ENCODE measurements at places on chromosomes 11 and 22. TPM values are rescaled to one million over a fixed set of nuclear protein-coding genes. Genes with fewer than 3 reads are reported as not detected.

Gene KRTAP5-2
- polyA plus RNA-seq: not detected

Gene NLRX1
- polyA plus RNA-seq: 12.4 TPM

Gene PKDREJ
- polyA plus RNA-seq: 0.33 TPM

Gene TPBGL
- polyA plus RNA-seq: 0.09 TPM

Gene MRGPRX3
- not detected for polyA plus RNA-seq

Gene PKP3
- 7.0 TPM for polyA plus RNA-seq

Gene APOA4
- 0.06 TPM for polyA plus RNA-seq

Gene FGF3
- not detected for polyA plus RNA-seq

Gene TMEM151A
- 0.13 TPM for polyA plus RNA-seq

Gene DGCR6
- 13.6 TPM for polyA plus RNA-seq

Gene TIMM8B
- polyA plus RNA-seq: 67.4 TPM

Gene EXPH5
- 4.6 TPM for polyA plus RNA-seq

Gene DEFB131B
- polyA plus RNA-seq: 2.0 TPM

Gene OR4D5
- not detected for polyA plus RNA-seq

Gene FBLN1
- polyA plus RNA-seq: 158 TPM

Gene SLN
- 0.48 TPM for polyA plus RNA-seq

Gene MAJIN
- 1.0 TPM for polyA plus RNA-seq

Gene LINC01488
- polyA plus RNA-seq: 0.04 TPM

Gene MRGPRX4
- polyA plus RNA-seq: not detected

Gene LRRC56
- polyA plus RNA-seq: 6.4 TPM

Gene TPST2
- polyA plus RNA-seq: 29.8 TPM

Gene CHRM4
- 0.16 TPM for polyA plus RNA-seq

Gene TMEM121B
- polyA plus RNA-seq: 1.00 TPM

Gene ENTHD1
- not detected for polyA plus RNA-seq

Gene ARHGAP20
- polyA plus RNA-seq: 4.6 TPM

Gene UVRAG
- 17.3 TPM for polyA plus RNA-seq

Gene BACE1
- polyA plus RNA-seq: 63.6 TPM

Gene RAG2
- 0.53 TPM for polyA plus RNA-seq

Gene CBLIF
- polyA plus RNA-seq: 0.35 TPM

Gene POU2AF2
- polyA plus RNA-seq: not detected

Gene TREH
- 0.41 TPM for polyA plus RNA-seq

Gene MOGAT2
- polyA plus RNA-seq: 1.0 TPM

Gene CHEK1
- polyA plus RNA-seq: 26.8 TPM

Gene SERGEF
- polyA plus RNA-seq: 21.8 TPM

Gene DLG2
- 16.6 TPM for polyA plus RNA-seq

Gene FOLH1
- 16.9 TPM for polyA plus RNA-seq

Gene STIP1
- polyA plus RNA-seq: 165 TPM

Gene GLYATL2
- 3.1 TPM for polyA plus RNA-seq

Gene APOL5
- polyA plus RNA-seq: 0.07 TPM

Gene VSIG2
- 10.1 TPM for polyA plus RNA-seq

Gene PGA5
- polyA plus RNA-seq: 0.46 TPM

Gene PDGFD
- 18.1 TPM for polyA plus RNA-seq

Gene RAB36
- polyA plus RNA-seq: 20.0 TPM

Gene RTN3
- polyA plus RNA-seq: 160 TPM

Gene ALDH3B1
- polyA plus RNA-seq: 4.7 TPM

Gene MPZL2
- 17.1 TPM for polyA plus RNA-seq

Gene ZC3H7B
- polyA plus RNA-seq: 96.9 TPM

Gene KRTAP5-8
- 1.3 TPM for polyA plus RNA-seq

Gene GNG3
- 2.5 TPM for polyA plus RNA-seq

Gene TMEM132A
- 70.4 TPM for polyA plus RNA-seq

Gene BDNF
- 1.9 TPM for polyA plus RNA-seq

Gene NLRP14
- polyA plus RNA-seq: 0.56 TPM
